ENCODE measurements at places on chromosomes 2 and 18. TPM values are rescaled to one million over a fixed set of nuclear protein-coding genes. Genes with fewer than 3 reads are reported as not detected.

The TUBB8B gene
- total RNA-seq, result not detected

The ABCG8 gene
- total RNA-seq, result not detected

The RGPD5 gene
- total RNA-seq, result 7.6 TPM

The GCG gene
- total RNA-seq, result not detected

The RUFY4 gene
- not detected for total RNA-seq

Data from kidney epithelial cell (primary cell).